NCI-H2107 (cell line): ENCODE measurements at places on chromosomes 7 and 10.

DNA sequence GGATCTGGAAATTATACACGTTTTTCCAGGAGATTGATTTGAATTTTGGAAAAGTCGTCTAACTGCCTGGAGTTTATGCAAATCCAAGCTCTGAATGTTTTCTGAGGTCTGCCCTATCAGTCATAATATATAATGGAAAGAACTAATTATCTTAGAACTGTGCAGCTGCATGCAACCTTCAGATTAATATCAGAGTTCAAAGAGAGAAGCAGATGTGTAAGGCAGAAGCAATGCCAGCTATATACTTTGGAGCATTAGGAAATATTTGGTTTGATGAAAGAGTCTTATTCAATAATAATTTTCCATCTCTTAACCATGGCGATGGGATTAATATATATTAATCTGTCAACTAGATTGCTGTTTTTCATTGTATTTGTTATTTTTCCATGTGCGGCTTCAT, 500.9 kb downstream of the NEBL start:
- no peak for DNase-seq

DNA sequence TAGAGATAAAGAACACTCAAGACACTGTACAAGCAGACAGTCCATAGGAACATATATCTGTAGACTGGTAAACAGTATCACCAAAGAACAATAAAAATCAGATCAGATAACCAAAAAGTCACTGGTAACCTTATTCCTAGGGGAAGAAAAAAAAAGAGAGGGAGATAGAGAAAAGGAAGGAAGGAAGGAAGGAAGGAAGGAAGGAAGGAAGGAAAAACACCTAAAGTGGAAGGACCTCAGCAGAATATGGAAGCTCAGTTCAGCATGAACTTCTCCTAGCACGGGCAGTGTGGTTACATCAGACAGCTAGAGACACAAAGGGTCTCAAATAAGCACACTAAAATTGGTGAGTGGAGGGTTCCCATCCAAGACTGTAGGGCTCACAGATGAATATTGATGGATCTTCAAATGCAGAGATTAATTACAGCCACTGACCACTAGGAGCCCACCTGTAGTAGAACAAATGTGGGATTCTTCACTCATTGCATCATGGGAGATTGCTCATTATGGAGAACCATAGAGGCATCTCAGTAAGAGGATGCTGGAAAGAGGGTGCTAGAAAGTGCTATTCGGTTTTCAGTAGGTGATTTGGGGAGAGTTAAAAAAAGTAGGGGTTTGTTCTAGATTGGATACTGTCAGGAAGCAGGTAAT, 293.4 kb upstream of the C7orf33 start:
- DNase-seq: no peak

GRCh38 chr10:130899856-130900255, 411.7 kb downstream of the TCERG1L start:
- DNase-seq: no peak

- no peak for DNase-seq
Measured at GRCh38 chr7:45064047-45064725, 24.6 kb downstream of the NACAD start.

DNA sequence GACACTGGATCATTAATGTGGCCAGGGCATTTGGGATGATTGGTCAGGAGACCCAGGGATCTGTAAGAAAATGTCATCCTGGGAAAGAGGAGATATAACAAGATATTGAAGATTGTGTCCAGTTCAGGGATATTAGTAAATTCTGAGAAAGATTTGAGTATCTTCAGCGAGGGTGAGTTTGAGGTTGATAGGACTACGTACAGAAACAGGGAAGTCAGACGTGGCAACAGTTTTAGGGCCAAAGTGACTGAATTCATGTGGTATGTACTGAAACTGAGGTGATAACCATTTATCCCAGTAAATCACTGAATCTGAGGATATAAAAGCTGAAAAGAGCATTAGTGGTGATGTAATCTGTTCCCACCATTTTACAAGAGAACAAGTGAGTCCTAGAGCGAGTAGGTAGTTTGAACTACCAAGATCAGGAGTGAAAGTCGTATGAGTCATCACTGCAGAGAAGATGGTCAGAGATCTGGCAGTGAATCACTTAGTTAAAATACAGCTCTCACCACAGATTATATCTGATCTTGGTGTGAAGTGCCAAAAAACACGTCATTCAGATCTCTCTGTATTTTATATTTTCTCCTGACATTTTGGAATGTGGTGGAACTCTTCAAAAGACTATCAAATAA, 220.5 kb downstream of the CDK14 start:
- no peak for DNase-seq
